ENCODE measurements at places on chromosomes 5 and 9.

GRCh38 chr9:90064971-90065370, 460.2 kb downstream of the GADD45G start:
- DNase-seq: no peak

GRCh38 chr9:122183501-122183900, 23.8 kb downstream of the MORN5 start:
- DNase-seq: no peak

GRCh38 chr5:2675548-2675947, 75.9 kb downstream of the IRX2 start:
- no peak for DNase-seq

GRCh38 chr5:76450054-76450453, 47.0 kb downstream of the IQGAP2 start:
- no peak for DNase-seq

DNA sequence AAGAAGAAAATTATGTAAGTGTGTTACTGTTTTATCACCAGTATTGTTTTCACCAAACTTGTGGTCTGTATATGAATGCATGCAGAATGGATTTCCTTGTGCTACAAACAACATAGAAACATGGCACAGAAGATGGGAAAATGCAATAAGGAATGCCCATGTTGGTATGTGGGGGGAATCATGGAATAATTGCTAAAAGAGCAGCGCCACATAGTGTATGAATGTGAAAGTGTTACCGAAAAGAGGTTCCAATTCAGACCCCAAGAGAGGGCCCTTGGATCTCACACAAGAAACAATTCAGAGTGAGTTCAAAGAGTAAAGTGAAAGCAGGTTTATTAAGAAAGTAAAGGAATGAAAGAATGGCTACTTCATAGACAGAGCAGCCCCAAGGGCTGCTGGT, 26.4 kb upstream of the TYRP1 start:
- no peak for DNase-seq

DNA sequence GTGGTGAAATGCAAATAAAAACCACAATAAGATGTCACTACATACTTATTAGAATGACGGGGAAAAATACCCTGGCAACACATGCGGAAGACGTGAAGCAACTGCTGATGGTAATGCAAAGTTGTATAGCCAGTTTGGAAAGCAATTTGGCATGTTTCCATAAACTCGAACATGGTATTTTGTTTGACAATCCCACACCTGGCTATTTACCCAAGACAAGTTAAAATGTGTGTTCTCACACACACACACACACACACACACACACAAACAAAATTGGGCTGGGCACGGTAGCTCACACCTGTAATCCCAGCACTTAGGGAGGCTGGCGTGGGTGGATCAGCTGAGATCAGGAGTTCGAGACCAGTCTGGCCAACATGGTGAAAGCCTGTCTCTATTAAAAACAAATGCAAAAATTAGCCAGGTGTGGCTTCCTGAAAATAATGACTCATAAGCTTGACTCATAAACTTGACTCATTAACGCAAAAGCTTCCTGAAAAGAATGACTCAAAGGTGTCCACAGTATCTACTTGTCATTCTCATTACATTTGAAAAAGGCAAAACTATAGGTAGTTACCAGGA, 456.5 kb downstream of the CDH18 start:
- DNase-seq: peak; percentile 72

DNA sequence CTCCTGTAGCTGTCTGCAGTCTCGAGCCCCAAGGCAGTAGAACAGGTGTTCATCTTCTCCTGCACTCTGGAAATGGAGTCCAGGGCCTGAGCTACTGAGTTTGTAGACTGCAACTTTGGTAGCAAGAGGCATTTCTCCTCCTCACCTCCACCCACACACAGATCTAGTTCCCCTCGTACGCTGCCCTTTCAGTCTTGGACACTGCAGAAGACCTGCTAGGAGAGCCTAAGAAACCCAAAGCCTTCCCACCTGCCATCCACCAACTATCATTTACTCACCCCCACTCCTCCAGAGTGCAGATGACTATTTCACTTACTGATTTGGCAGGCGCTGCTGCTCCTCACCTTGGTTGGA, 59.0 kb downstream of the KCNIP1 start:
- DNase-seq: no peak

- DNase-seq: no peak
Observed at GRCh38 chr5:78793907-78794662, 145.5 kb upstream of the LHFPL2 start.

DNA sequence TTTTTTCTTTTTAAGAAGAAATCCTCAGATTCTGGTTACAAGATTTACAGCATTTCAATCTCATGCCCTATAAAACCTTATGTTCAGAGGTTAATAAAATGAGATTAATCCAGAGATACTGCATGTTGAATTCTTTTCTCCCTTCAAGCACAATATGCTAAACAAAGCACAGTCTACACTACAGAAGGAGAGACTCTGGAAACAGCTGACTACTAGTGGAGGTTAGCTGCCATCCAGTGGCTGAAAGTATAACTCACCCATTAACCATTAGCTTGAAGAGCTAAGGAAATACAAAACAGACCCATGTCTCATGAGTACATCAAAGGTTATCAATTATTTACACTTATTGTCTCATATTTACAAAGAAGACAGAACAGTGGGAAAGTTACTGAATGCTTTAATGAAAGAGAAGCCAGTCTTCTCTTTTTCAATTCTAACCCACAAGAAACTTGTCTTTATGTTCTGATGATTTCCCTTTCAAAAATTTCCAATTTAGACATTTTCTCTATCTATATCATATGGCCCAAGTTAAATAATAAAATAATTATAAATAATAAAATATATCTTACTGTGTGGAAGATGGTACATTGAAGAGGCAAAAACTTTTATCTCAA, 12.7 kb upstream of the DNAH5 start:
- DNase-seq: peak; percentile 48

DNA sequence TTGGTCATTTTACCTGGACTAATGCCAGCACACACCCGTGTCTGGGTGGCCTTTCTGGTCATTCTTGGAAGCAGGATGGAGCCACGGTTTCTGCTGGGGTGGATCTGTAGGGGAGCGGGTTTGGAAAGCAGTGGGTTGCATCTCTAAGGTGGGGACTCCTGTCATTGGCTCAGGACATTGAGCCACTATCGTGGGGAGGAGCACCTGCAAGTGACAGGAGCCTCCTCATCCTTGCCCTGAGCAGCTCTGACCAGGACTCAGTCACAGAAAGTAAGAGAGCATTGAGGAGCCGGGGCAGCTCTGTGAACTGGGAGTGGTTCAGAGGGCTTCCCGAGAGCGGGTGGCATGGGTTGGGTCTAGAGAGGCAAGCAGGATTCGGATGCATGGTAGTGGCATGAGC, 3.7 kb downstream of the B4GALT7 start:
- no peak for DNase-seq

- no peak for DNase-seq
Observed at GRCh38 chr9:107455425-107456135, 34.0 kb downstream of the KLF4 start.

DNA sequence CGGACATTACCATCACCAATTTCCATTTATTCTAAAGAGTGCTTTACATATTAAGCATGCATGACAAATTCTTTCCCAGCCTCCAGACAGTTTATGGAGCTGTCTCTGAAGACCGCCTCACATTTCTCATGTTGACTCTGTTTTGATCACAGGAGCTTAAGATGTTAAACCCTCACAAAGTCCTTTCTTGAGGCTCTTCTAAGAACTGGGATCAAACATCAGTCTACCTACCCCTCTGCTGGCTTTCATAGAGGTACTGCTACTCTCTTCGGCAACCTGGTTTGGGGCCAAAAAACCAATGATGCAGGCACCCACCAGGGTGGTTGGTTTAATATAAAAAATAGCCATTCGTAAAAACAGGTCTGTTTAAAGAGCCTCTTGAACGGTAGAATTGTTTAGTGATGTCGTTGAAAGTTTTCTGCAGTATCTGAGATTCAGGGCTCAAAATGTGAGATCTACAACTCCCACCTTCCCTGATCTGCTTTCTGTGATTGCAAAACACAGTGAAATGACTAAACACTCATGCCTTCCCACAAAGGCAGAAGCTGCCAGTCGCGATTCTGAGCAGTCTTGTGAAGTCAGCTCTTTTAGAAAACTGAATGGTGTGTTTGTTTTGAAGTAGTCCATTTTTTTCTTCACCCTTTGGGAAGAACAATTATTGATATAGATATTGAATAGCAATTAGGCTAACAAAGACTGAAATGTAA, 3.5 kb downstream of the RXFP3 start:
- no peak for DNase-seq

DNA sequence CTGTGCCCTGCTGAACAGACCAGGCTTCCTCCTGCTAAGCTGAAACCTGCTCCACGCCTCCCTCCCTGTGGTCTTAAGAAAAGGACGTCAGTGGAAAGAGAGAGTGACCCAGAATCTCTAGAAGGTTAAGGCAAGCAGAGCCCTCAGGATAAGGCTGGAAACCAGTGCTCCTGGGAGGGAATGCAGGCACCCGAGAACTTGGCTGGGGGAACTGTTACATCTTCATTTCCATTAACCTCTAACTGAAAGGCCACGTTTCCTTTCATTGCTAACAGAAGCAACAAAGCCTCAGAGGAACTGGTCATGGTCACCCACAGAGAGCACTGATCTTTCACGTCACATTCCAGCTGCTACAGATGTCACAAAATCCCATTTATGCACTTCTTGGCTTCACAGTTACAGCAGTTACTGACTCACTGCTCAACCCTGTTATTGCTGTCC, 26.1 kb upstream of the AKNA start:
- no peak for DNase-seq

DNA sequence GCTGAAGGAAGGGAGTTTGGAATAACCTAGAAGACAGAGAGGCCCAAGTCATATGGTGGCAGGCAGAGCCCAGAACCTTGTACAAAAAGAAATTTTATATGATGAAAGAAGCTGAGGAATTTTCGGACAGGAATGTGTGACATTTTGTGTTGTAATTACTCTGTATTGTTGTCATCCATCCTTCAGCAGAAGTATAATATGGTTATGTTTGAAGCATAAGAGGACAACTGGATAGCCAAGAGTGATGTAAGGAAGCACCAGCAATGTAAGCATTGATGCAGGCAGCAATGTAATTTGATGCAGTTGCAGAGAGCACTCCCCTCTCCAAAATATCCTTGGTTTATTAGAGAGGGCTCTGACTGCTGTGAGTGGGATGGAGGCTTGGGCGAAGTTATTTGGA, 19.1 kb upstream of the SNX2 start:
- no peak for DNase-seq

DNA sequence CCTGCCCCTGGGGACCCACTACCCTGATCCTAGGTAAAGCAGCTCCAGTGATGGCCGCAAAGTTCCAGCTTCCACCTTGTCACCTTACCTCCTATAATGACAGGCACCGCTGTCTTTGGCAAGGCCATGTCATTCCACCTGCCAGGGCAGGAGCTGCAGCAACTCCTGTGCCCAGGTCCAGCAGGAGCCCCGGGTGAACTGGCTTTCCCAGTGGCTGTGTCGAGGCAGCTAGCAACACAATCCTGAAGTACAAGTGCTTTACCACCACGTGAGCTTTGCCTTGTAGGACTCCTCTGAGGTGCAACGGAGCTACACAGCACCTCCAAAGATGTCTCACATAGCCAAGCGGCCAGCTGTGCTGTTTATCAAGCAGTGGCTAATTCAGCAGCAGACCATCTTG, 20.7 kb upstream of the MGAT1 start:
- DNase-seq: no peak

- DNase-seq: no peak
Observed at GRCh38 chr5:62083661-62084060, 222.3 kb upstream of the KIF2A start.

GRCh38 chr5:81826128-81826527, 75.2 kb upstream of the SSBP2 start:
- no peak for DNase-seq

GRCh38 chr5:12125895-12126294, 221.6 kb upstream of the CTNND2 start:
- no peak for DNase-seq

- peak; percentile 52 for DNase-seq
Observed at GRCh38 chr5:132813599-132814502, 749 bp downstream of the SOWAHA start.

- peak; percentile 33 for DNase-seq
Observed at GRCh38 chr5:39399135-39400036, 25.4 kb downstream of the DAB2 start.

DNA sequence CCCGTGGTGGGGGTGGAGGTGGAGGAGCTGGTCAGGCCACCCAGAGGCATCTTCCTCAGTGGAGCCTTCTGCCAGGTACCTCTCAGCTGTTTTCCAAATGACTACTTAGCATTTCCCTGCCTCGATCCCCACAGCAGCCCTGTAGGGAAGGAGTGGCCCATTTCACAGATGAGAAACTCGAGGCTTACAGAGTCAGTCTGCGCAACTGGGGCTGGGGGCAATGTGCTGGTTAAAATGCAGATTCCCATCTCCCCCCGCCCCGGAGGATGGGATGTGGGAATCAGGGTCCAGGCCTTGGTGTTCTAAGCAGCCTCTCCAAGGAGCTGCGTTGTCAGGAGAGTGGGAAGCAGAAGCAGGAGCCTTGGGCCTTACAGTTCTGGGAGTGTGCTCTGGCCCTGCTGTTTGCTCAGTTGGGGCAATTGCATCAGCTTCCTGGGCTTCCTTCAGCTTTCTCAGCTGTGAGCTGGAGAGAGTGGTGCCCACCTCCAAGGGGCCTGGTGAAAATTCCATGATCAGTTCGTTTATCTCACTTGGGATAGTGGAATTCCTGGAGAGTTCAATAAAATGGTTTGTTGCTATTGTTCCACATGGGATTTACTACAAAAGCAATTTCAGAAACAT, 19.4 kb downstream of the ERGIC1 start:
- no peak for DNase-seq

- DNase-seq: peak; percentile 35
Observed at GRCh38 chr5:170503990-170504596, at the start of gene KCNIP1. Gene KCNIP1, plus strand, starts transcription at chr5:170504020.

DNA sequence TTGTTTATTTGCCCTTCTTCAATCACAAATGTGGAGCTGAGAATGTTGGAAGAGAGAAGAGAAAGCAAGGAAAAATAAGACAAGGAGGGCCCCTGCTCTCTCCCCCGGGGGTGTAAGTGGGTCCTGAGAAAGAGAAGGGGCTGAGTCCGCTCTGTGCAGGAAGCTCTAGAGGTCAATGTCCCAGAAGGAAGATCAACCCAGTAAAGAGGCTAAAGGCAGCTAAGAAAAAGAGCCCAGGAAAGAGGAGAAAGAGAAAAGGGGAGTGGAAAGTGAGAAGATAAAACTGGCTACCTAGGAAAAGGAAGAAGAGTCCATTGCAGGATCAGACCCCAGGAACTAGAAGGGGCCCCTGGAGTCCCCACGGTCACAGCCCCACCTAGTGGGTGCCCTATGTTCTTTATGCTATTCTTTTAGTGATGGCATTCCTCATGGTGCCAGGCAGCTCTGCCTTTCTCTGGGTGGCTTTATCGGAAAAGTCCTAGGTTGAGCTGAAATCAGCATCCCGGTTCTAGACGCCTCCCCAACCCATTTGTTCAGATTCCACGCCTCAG, 583.4 kb downstream of the ACTL7B start:
- peak; percentile 66 for DNase-seq

- DNase-seq: no peak
Observed at GRCh38 chr5:123906698-123907295, 394.8 kb downstream of the CSNK1G3 start.

DNA sequence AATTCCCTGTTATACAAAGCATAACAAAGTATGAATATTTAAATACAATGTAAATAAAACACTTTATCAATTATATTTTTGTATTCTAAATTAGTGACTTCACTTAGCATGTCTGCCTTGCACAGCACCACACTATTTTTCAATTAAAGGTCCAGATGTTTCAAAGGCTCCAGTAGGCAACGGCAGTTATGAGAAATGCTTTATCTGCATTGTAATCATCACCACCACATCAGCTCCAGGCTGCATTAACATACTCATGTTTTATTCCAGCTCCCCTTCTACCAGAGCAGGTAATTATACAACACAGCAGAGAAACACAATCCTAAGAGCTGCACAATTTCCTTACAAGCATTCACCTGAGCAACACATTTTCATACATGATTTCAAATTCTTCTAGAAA, 102.8 kb downstream of the MAPKAP1 start:
- no peak for DNase-seq

All from Calu3 (cell line).